ENCODE measurements at places on chromosomes 6 and 20.

- no peak for DNase-seq
These were observed 3.1 kb downstream of the LTB start for GRCh38 chr6:31579119-31579505.

- DNase-seq, result no peak
These were observed 214.6 kb upstream of the ECI2 start for GRCh38 chr6:4349931-4350330.

DNA sequence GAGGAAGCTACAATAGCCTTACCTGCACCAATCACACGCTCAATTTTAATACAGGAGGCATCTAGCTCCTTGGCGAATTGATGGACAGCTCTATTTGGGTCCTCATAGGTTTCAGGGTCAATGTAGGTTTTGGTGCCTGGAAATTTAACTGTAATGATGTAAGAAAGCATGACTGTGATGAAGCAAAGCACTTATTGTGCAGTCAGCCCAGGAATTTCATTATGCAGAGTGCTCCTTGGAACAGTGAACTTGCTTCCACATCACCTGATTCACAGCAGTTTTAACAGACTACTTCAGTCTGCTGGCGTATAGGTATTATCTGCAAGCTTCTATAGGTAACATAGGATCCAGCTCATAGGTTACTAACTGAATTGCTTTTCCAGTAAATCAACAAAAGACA is 160.0 kb downstream of the EPHA7 start:
- DNase-seq, result no peak

- DNase-seq, result no peak
These were observed 45.9 kb upstream of the PLN start for GRCh38 chr6:118502169-118502568.

- no peak for DNase-seq
These were observed 86.6 kb downstream of the SESN1 start for GRCh38 chr6:109008054-109008453.

- DNase-seq, result no peak
These were observed 851 bp downstream of the MAVS start for GRCh38 chr20:3847429-3847940.

- no peak for DNase-seq
These were observed 155.6 kb downstream of the OGFRL1 start for GRCh38 chr6:71444222-71444621.
